ENCODE measurements at places on chromosomes 2 and 18.
A peak's percentile ranks its signal among the peaks of the same experiment; 100 is the strongest.

- no peak for DNase-seq
Observed at GRCh38 chr18:55903911-55904310, 315.9 kb upstream of the TCF4 start.

DNA sequence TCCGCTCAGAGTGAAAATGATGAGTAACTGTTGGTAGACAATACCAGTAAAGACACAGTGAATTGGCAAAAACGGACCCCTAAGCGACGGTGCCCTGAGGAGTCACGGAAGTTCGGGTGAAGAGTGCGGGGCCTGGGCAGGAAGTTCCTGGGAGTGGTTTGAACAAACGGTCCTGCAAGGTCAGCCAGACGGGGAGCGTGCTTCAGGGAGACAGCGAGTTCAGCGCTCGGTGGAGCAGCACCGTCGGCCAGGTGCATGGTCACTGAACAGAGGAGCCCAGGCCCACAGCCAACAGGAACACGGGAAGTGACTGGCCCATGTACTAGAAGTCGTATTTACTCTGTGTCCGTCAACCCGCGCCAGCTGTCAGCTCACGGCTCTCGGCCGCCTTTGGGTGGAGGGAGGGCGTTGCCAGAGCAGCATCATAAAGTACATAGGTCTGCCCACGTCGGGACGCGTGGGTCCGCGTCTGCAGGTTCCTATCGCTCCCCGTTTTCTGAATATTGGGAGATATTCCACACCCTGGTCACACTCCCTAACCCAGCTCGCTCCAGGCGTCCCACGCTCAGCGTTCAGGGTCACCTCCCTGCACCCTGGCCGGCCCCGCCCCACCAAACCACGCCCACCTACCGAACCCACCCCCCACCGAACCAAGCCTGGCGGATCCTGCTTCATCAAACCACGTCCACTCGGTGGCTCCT is 75.6 kb upstream of the UXS1 start:
- peak; percentile 86 for DNase-seq

- no peak for DNase-seq
Observed at GRCh38 chr18:70160073-70160678, 45.3 kb downstream of the RTTN start.

- DNase-seq: no peak
Observed at GRCh38 chr18:32301976-32302743, 112.3 kb downstream of the MEP1B start.

- DNase-seq: no peak
Observed at GRCh38 chr2:225272173-225272572, 127.3 kb upstream of the NYAP2 start.

DNA sequence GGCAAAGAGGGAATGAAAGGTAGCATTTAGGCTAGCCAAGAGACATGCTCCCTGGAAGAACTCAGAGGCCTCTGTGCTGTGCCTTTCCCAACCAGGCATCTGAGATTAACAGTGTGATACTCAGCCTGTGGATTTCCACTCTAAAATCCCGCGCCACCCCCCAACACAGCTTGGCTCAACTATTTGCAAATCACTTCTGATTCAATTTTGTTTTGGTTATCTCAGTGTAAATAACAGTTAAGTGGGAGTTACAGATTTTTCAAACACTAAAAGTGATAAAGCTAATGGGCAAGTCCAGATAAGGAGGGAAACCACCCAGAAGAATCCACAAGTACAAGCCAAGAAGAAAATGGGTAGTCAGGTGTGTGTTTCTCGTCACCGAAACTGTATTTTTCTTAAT is 1.4 kb upstream of the NRP2 start:
- DNase-seq: no peak

GRCh38 chr18:69985239-69985638 is 37.6 kb upstream of the CD226 start:
- DNase-seq: no peak

GRCh38 chr18:11751341-11752115 is 62.5 kb downstream of the GNAL start:
- DNase-seq: no peak

DNA sequence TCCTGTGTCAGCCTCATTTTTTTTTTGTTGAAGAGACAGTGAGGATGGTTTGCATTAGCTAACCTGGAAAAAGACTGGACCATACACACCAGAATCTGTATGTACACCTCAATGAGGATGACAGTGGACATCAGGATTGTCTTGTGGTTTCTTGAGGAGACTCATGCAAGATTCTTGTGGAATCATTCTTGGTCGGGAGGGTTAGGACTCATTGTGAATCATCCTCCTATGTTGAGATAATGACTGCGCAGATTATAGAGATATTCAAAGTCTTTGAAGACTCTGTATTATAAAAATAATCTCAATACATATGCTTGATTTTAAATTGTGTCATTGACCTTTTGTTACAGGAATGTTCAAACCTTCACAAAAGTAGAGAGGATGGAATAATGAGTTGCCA is 49.1 kb upstream of the DOCK10 start:
- no peak for DNase-seq

DNA sequence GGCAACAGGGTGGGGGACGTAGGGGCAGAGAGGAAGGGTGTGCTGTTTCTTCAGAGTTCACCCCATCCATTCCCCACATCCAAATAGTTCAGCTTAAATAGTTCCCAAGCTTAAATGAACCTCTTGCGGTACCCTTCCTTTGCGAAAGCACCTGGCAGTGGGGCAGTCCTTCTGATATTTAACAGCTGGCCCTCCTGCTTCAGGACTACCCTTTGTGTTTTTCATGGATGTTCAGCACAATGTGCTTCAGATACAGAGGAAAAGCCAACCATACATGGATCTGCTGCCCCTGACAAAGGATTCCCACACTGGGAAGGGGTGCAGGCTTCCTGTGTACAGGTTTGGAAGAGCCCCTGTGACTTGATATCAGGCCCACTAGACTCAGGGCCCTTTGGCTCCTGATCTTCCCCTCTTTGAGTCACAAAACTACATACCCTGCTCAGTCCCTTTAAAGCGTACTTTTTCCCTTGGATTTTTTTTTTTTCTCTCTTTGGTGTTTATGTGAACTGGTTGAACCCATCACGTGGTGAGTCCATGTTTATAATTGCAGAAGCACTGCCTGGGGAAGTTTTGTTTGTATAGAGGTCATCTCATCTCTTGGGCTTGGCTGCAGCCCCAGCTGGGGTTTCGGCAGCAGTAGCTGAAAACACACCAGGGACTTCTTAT is 45.3 kb upstream of the IGFBP5 start:
- DNase-seq: no peak

- DNase-seq: no peak
Observed at GRCh38 chr2:20212871-20213503, 11.9 kb downstream of the SDC1 start.

GRCh38 chr2:17752892-17753802 is 463 bp downstream of the SMC6 start:
- peak; percentile 57 for DNase-seq

DNA sequence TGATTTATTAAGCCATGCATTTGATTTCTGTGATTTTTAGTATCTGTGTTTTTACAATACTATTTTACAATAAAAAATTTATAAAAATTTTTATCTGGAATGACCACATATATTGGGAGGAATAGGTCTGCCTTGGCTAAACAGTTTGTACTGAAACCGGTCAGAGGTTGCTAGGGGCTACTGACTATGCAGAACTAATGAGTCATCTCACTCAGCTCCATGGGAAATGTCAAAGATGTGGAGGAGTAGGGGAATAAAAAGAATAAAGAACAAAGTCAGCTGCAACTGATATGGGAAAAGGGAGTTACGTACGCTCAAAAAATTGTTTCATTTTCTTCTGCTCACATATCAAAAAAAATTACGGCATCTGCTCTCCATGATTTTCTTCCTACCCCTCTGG is 8.6 kb upstream of the TMEM163 start:
- no peak for DNase-seq

- DNase-seq: no peak
Observed at GRCh38 chr2:9654452-9655100, 23.8 kb upstream of the YWHAQ start.

GRCh38 chr2:1538663-1539062 is 125.4 kb downstream of the TPO start:
- no peak for DNase-seq

- no peak for DNase-seq
Observed at GRCh38 chr2:67938053-67938452, 124.8 kb downstream of the C1D start.

DNA sequence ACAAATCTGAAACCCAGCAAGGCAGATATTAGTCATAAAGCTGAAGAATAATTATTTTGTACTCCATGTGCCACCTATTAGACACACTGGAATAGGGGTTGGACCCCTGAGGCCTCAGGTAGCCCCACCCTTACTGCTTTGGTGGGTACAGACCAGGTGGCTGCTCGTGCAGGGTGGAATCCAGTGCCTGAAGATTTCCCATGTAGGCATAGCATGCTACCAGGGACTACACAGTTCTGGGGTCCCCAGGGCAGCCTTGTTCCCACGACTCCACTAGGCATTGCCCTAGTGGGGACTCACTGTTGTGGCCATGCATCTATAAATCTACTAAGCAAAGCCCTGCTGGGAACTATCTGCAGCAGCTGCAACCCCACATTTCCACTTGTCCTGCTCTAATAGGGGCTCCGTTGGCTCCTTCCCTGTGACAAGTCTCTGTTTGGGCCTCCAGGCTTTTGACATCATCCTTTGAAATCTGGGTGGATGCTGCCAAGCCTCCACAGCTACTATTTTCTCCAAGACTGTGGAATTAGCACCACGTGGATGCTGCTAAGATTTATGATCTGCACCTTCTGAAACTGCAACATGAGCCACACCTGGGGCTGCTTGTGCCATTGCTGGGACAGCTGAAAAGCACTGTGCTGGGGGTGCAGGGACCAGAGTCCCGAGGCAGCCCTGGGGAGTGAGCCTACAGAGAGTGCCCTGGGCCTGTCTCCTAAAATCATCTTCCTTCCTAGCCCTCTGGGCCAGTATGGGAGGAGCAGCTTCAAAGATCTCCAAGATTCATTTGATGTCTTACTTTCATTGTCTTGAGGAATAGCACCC is 303.8 kb downstream of the FSIP2 start:
- DNase-seq: no peak

- no peak for DNase-seq
Observed at GRCh38 chr2:112946086-112946485, 31.7 kb upstream of the IL36G start.

DNA sequence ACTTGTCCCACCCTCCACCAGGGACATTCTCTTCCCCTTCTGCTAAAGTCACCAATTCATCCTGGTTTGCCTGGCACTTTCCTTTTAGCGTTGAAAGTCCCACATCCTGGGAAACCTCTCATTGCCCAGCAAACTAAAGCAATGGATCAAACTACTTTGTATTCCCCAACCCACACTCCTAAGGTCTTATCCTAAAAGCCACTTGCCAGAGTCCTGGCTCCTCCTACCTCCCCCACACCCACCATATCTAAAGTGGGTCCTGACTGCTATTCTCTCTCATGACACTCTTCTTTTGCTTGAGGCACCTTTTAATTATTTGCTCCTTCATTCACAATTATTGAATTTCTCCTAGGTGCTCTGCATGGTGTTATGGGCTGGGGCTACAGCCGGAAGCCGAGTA is 40.6 kb downstream of the GKN2 start:
- DNase-seq: no peak

GRCh38 chr2:186024921-186025320 is 286.3 kb downstream of the FSIP2 start:
- no peak for DNase-seq

DNA sequence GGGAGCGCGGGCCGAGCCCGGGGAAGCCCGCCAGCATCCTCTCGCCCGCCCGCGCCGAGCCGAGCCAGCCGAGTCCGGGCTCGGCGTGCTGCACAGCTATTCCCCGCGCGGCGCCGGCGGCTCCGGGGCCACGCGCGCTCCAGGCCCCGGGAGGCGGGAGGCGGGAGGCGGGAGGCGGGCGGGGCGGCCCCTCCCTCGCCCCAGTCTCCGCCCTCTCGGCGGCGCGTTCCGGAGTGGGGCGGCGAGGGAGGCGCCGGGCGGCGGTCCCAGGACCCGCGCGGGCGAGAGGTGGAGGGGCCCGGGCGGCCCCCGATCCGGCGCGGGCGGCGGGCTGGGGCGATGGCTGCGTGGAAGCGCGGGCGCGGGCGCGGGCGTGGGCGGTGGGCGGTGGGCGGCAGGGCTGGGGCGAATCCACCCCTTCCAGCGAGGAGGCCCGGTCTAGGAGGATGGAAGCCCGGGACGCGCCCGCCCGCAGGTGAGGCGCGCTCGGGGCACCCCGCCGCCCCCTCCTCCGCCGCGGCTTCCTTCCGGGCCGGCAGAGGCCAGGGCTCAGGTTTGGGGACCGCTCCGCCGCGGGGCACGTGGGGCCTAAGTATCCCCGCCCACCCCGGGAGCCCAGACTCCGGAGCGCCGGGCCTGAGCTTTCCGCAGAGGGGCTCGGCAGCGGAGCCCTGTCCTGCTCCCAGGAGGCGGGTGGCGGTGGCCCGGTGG is at the start of gene ADCY3:
Gene ADCY3, minus strand, starts transcription at position 140 of the 711 bp plus-strand sequence. CDS start 1,250 bp downstream, outside the sequence.
- peak; percentile 53 for DNase-seq

GRCh38 chr18:183769-184168 is 25.4 kb downstream of the USP14 start:
- DNase-seq: no peak

- DNase-seq: peak; percentile 67
Observed at GRCh38 chr2:10493634-10494281, 45.6 kb upstream of the ODC1 start.

DNA sequence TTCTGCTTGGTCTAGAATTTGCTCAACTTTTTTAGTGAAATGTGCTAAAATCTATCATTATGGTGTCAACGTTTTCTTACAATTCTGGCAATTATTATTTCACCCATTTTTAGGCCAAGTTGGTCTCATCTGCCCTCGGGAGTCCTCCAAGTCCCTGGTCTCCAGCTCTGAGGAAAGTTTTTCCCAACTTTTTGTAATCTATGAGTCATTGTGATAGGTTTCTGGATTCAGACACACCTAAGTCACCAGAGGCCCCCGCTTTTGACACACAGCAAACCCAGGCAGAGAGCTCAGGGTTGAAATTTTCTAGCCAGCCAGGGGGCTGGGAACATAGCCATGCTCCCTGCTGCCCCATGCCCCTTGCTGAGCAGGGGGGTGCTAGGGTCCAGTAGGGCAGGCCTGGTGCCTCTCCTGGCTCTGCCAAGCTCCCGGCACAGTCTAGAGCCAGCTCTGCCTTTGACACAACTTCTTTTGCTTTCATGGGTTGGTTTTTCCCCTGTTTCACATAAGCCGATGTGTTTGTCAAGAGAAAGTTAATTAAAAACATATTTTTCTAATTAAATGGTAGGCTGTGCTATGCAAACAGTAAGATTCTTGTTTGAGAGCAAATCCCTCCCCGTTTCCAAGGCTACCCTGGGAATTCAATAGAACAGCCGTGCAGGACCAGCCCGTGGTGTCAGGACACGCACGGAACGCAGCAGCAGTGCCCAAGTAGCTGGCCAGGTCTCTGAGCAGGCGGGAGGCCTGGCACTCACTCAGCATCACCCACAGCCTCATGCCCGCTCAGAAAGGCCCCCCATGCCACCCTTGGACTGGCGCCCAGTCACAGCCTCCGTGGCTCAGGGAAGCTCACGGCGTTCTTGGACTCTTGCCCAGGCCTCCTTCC is 25.5 kb upstream of the SNED1 start:
- no peak for DNase-seq

- DNase-seq: no peak
Observed at GRCh38 chr2:3458396-3459184, 60.7 kb downstream of the ADI1 start.

- DNase-seq: no peak
Observed at GRCh38 chr2:181586569-181587081, 70.3 kb downstream of the CERKL start.

GRCh38 chr2:109033171-109033570 is 44.2 kb upstream of the EDAR start:
- no peak for DNase-seq

- no peak for DNase-seq
Observed at GRCh38 chr2:227479865-227480475, 8.0 kb downstream of the AGFG1 start.

Data from colonic mucosa (tissue), 4 donors.